ENCODE measurements at places on chromosomes 2 and 18.

DNA sequence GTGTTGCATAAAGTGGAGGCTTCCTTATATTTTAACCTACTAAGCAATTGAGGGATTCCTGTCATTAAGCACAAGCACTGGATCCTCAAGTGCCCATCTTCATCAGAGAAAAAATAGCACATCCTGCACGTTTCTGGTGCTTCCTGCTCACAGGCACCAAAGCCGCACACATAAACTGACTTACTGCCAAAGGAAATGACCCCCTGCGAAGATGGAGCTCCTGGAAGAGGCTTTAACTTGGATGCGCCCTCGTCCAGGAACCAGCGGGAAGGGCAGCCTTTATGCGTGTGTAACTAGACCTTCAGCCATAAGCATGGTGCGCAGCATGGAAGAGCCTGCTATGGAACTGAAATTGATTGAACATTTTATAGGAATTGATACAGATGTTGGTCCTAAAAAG lies 188.7 kb downstream of the FTCDNL1 start:
- DNase-seq, result no peak

DNA sequence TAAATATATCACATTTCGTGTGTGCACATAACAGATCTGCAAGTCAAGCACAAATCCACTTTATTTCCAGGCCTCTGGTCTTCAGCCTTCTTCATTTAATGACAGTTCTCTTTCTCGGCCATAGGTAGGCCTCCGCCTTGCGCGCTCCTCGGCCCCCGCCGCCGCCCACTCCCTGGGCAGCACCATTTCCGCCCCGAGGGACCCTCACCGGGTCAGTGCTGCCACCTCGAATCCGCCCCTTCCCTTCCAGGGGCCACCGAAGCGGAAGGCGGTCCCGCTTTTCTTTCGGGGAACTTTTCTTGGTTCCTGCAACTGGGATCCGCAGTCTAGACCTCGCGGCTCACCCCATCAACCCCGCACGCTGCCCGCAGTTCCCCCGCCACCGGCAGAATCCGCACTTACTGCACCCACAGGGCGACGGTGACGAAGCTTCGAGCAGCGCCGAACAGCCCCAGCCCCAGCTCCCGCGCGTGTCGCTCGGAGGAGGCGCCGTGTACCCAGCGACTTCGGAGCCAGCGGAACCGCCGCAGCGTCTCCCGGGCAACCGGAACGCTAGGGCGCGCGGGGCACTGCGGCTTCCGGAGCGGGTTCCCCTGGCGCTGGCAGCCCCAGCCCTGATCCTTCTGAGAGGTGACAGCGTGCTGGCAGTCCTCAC lies at the start of gene CDKL4:
Gene CDKL4, minus strand, starts transcription at position 502 of the 655 bp plus-strand sequence.
- DNase-seq, result no peak

- no peak for DNase-seq
Observed at GRCh38 chr18:35835366-35835765, 137.1 kb upstream of the RMP24 start.

- DNase-seq, result peak; percentile 34
Observed at GRCh38 chr18:907885-908757, 3.5 kb downstream of the ADCYAP1 start.

DNA sequence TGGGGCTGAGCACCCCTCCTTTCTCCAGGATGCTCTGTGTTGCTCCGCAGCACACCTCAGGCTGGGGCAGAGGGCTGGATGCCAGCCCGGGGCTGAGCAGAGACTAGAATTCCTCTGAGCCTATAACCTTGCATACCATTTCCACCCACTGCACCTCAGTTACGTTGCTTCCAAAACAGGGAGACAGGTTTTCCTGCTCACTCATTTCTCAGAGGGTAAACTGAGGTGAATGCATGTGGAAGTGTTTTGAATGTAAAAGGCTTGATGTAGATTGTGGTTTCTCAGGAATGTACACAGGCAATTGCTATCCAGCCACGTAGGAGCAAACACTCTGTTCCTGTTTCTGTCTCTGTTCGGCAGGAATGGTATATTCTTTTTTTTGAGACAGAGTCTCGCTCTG lies 45.3 kb downstream of the EDAR start:
- DNase-seq, result no peak

DNA sequence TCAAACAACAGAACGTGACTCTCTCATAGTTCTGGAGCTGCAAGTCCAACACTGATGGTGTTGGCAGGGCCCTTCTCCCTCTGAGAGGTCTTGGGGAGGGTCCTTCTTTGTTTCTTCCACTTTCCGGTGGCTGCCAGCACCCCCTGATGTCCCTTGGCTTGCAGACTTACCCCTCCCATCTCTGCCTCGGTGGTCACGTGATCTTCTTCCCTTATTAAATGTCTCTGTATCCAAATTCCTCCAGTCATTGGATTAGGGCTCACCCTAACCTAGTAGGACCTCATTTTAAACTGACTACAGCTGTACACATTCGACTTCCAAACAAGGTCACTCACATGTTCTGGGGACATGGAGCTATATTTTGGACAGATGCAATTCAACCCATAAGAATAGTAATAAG lies 780.6 kb upstream of the SALL3 start:
- no peak for DNase-seq

DNA sequence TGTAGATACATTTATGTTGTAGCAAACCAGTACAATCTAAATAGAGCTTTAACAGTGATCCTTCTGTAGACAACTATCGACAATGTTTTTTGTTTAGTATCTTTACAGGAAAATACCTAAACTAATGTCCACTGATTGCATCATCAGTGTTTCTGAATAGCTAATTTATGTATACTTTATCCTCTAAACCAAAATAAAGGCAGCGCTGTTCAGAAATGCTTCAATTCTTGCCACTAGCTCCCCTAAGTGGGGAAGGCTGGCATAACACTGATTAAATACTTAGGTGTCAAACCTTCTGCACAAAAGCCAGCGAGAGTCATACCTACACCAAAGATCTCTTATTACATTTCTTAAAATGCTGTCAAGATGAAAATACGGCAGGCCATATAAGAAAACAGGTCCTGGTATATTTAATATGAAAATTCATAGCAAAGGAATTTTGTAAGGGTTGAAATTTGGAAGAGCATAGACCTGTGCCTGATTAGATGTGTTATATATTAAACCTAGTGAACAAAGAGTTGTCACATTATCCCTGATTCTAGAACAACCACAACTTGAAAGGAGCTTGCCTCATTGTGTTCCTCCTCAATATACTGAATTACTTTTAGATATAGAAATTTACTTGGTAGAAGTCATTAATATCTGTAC lies 1693.4 kb upstream of the SLC39A10 start:
- DNase-seq, result no peak

GRCh38 chr2:145655165-145655765 lies 1135.3 kb upstream of the ZEB2 start:
- DNase-seq, result no peak

DNA sequence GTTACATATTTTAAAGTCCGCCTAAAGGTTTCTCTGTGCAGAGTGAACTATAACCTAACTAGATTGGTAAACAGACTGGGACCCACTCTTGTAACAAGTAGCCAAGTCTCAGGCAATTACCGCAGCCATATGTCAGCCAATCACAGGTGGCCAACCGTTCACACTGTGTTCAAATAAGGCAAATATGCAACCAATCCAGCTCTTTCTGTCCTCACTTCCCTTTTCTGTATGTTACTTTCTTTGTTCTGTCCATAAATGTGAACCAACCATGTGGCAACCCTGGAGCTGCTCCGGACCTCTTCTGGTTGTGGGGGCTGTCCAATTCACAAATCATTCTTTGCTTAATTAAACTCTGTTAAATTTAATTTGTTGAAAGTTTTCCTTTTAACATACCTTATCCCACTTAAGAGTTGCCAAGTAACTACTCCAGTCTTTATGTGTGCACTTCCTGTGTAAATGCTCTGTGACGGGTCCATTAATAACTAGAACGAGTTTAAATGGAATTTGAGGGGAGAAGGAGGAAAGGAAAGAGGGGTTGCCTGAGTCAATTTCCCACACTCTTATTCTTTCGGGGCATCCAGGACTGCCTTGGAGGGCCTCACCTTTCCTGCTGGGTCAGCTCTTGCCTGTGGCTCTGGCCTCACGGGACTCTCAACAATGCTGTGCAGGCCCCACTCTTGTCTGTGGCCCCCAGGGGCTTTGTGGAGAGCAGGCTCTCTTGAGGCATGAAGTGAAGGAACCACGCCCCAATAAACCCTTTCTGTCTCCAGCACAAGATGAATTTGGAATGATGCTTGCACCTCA lies 6.6 kb upstream of the RPL37A start:
- DNase-seq, result no peak

DNA sequence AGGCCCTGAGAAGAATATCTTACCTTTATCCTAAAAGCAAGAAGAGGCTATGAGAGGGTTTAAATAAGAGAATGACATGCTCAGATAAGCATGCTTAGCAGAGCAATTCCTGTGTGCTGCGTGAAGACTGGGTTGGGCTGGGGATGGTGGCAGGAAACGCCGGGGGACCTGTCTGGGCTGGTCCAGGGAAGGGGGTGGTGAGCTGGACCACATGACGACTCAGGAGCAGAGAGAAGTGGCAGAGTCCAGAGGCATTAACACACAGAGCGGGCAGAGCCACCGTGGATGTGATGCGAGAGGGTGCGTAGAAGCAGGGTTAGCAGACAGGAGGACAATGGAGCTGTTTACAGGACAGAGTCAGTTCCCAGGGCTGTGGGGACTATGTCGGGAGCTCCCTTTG lies 84.5 kb downstream of the ZBTB7C start:
- no peak for DNase-seq

DNA sequence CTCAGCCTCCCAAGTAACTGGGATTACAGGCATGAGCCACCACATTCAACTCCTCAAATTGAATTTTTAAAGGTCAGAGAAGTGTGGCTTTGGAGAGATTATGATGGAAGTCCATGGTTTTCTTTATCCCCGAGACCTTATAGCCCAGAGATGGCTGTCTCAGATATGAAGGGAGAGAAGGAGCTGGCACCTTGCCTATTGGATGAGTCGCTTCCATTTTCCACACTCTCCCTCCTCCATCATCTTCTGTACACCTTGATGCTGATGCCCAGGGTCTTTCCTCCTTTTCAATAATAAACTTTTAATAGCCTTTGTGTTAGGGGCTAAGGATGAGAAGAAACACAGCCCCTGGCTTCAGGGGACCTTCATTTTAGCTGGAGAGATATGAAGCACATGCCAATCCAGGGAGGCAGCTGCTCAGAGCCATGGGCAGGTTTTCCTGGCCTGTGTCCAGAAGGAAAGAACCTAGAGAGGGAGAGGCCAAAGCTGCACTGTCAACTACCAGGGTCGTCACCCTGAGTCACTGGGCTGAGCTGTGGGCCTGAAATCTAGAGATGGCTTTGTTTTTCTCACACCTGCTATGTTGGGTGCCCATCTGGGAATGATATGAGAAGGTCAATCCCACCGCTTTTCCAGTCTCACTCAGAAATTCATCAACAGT lies 146.0 kb upstream of the SERTAD2 start:
- DNase-seq, result no peak

GRCh38 chr2:119029297-119029696 lies 87.3 kb downstream of the MARCO start:
- peak; percentile 20 for DNase-seq

DNA sequence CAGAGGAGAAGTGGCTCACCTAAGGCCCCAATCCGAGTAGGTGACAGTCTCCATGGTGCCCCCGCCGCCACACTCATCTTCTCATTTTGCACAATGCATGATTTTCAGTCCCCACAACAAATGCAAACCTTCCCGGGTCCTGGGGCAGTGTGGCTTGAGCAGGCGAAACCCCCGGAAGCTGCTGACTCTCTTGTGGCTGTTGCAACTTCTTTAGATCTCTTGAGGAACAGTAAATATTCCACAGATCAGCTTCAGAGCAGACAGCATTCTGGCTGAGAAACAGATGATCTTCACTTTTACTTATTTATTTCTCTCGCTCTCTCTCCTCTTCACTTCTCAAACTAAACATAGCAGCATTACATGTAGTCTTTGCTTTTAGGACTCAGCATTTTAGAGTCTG lies 51.9 kb downstream of the ASAP2 start:
- DNase-seq, result no peak

GRCh38 chr2:162492225-162492624 lies 148.3 kb downstream of the GCA start:
- no peak for DNase-seq

DNA sequence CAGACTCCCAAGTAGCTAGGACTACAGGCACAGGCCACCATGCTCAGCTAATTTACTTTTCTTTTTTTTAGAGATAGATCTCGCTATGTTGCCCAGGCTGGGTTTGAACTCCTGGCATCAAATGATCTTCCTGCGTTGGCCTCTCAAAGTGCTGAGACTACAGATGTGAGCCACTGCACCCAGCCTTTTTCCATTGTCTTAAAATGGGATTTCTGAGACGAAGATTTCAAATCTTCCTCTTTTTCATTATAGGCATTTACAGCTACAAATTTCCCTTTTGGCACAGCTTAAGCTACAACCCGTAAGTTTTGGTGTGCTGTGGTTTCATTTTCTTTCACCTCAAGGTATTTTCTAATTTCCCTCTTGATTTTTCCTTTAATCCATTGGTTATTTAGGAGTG lies 8.6 kb downstream of the GNLY start:
- DNase-seq, result no peak

DNA sequence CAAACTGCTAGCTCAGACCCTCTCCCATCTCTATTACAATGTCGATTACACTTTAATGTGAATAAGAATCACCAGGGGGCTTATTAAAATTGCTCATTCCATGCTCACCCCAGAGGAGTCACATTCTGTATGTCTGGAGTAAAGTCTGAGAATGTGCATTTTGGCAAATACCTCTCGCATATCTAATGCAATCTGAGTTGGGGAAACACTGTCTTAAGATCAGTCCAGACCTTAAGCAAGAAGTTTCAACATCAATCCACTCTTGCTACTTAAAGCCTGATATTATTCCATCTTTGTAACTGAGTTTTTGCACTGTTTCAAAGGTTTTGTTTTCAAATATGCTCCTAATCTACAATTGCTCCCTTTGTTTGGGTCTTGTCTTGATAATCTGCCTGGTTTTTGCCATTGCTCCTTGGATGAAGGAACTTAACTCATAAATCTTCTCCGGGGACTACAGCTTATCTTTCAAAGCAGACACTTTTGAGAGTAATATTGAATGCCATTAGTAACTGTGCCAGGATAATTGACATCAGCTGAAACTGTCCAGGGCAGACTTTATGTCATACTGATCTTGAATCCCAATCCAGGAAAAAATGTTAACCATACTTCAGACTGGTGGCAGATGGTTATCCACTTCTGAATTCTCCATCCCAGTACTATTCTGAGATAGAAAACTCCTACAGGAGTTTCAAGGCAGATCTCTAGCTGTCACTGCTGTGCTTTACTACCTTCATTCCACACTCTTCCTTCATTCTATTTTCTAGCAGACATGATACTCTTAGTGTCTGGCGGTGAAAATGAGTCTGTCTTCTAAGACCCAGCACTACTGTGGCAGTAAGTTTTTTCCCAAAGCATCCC lies 200.9 kb downstream of the ERBB4 start:
- no peak for DNase-seq

DNA sequence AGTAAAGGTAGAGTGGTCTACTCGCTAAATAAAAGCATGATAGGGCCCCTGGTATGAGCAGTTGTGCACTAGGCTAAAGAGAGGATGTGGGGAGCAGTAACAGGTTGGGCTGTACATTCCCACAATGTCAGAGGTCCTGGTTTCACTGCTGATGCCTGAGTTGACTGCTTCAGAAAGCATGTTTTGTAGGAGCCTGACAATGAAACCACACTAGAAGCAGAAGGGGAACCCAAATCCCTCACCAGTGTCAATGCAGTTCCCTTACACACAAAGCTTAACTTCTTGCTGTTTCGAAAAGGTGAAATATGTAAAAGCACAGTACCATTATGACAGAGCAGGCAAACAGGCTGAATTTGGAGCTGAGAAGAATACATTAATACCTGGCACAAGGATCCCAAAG lies 291.7 kb upstream of the KYNU start:
- DNase-seq, result no peak

- DNase-seq, result no peak
Observed at GRCh38 chr2:66030553-66030952, 404.4 kb upstream of the MEIS1 start.

GRCh38 chr2:238494573-238494961 lies 67.8 kb downstream of the ASB1 start:
- peak; percentile 22 for DNase-seq

All from H9 (cell line).